ENCODE measurements at places on chromosomes 11 and 22. TPM values are rescaled to one million over a fixed set of nuclear protein-coding genes. Genes with fewer than 3 reads are reported as not detected.

MAPK8IP2 gene
- total RNA-seq: 0.62 TPM

ESAM gene
- 39.0 TPM for total RNA-seq

MN1 gene
- total RNA-seq: 6.3 TPM

C11orf21 gene
- total RNA-seq: 43.6 TPM

MS4A4A gene
- total RNA-seq: 15.2 TPM

PIH1D2 gene
- 1.3 TPM for total RNA-seq

TCN1 gene
- not detected for total RNA-seq

P2RY2 gene
- 22.5 TPM for total RNA-seq

FOLH1 gene
- total RNA-seq: 0.27 TPM

CRYBB3 gene
- not detected for total RNA-seq

PACS1 gene
- total RNA-seq: 46.5 TPM

POTEH gene
- not detected for total RNA-seq

FGF4 gene
- total RNA-seq: not detected

C11orf52 gene
- total RNA-seq: 1.7 TPM

TRPC6 gene
- 0.16 TPM for total RNA-seq

TRIM48 gene
- total RNA-seq: not detected

OR5B21 gene
- total RNA-seq: not detected

EMID1 gene
- total RNA-seq: 0.32 TPM

PATE4 gene
- not detected for total RNA-seq

PANX1 gene
- 21.7 TPM for total RNA-seq

ABCG4 gene
- total RNA-seq: 1.5 TPM

HPX gene
- 0.35 TPM for total RNA-seq

STK33 gene
- 25.9 TPM for total RNA-seq

LRRN4CL gene
- total RNA-seq: 3.8 TPM

ISX gene
- total RNA-seq: not detected

CDCA5 gene
- total RNA-seq: 1.4 TPM

BIK gene
- not detected for total RNA-seq

APOBEC3H gene
- total RNA-seq: not detected

GDPD4 gene
- not detected for total RNA-seq

SERPING1 gene
- total RNA-seq: 118 TPM

TMEM123 gene
- total RNA-seq: 63.0 TPM

KRTAP5-9 gene
- not detected for total RNA-seq

PKP3 gene
- total RNA-seq: 0.86 TPM

APOL5 gene
- total RNA-seq: not detected

SPON1 gene
- 3.0 TPM for total RNA-seq

PAMR1 gene
- total RNA-seq: 14.5 TPM

OR8A1 gene
- not detected for total RNA-seq

VSTM5 gene
- total RNA-seq: not detected

HRAS gene
- 60.5 TPM for total RNA-seq

CRYBA4 gene
- not detected for total RNA-seq

OR51B4 gene
- not detected for total RNA-seq

ARVCF gene
- total RNA-seq: 31.4 TPM

LRRC74B gene
- not detected for total RNA-seq

OR51I1 gene
- total RNA-seq: not detected

PTPRCAP gene
- 1.0 TPM for total RNA-seq

Measured in Right ventricle myocardium superior (tissue), 1 donor.